Right renal cortex interstitium (tissue), 3 donors: ENCODE measurements at places on chromosomes 6 and 20. TPM values are rescaled to one million over a fixed set of nuclear protein-coding genes. Genes with fewer than 3 reads are reported as not detected.

- no peak for DNase-seq
Measured at GRCh38 chr6:80540700-80541099, 434.2 kb downstream of the BCKDHB start.

- no peak for DNase-seq
Measured at GRCh38 chr20:63822276-63822696, 8.8 kb downstream of the ZBTB46 start.

- no peak for DNase-seq
Measured at GRCh38 chr20:31945785-31946184, 6.1 kb downstream of the PDRG1 start.

GRCh38 chr6:146981981-146982380 lies 222.2 kb upstream of the STXBP5 start:
- no peak for DNase-seq

DNA sequence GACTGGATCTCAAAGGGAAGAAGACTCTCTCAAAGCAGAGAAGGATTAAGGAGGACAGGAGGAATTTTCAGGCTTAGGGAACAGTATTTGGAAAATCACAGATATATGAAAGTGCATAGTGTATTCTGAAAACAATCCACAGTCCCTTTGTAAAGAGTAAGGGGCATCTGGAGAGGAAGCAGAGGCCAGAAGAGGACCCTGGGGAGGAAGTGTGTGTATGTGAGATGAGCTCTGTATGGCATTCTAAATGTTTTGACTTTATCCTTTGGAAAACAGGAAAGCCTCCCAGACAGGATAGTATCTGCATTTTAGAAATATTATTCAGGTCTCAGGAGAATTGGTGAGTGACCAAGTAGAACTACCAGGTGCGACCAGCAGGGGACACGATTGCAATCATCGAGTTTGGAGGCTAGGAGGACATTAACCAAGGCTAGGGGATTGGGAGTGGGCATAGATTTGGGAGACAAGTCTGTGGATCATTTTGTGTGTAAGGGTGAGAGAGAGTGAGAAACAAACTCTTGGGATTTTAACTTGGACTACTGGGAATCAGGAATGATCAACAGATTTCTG lies 38.3 kb upstream of the FAM184A start:
- no peak for DNase-seq

DNA sequence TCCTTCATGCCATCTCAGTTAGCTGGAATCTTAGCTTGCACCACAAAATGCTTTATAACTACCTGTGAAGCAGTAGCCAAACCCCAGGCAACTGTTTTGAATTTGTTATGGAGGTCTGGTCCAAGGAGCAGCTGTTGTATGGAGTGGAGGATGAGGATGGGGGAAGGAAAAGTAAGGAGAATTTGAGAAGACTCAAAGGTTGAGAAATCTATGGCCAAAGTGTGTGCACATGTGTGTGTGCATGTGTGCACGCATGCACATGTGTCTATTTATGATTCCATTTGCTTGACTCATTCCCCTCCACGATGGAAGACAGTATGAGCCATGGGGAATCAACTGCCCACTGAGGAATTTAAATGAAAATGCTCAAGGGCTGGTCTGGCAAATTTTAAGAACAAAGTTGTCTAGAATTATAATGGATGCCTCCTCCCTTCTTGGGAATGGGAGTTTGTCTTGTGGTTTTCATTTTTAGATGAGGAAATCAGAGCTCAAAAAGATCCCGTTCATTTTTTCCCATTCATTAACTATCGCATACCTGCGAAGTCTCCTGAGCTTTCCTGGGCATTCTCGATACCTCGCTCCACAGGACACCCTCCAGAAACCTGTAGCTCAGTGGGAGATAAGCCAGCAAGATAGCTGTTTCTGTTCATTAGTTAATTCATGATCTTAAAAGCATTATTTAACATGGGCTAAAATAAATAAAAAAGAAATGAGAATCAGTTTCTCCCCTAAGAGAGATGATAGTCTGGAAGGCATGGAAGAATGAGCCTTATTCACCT lies 152.3 kb upstream of the NEDD9 start:
- DNase-seq = no peak

DNA sequence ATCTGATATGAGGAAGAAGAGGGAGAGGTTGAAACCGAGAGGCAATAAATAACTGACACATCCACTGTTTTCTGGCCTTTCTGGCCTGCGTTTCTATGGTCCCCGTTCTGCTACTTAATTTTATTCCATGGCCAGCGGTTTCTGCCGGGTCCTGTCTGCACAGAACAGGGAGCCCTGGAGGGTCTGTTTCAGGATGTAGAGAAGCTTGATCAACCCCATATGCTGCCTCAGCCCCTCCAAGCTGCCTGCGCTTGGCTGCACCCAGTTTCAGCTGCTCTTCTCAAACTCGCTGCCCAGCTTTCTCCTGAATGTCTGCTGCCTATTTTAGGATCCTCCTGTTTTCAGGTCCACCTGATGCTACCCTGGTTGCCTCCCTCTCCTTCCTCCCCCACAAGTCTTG lies 18.5 kb upstream of the PACSIN1 start:
- DNase-seq = no peak

DNA sequence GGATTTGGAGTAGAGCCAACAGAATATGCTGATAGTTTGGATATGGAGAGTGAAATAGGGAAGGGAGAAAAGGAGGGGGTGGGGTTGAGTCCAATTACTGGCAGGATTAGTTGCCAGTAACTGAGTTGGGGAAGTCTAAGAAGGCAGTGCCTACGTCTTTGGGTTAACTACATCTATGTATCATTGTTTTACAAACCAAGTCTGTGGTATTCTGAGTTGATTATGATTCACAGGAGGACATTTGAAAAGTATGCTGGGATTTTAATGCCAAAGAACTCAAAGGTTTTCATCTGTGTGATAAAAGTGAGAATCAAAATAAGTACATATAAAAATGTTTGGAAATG lies 14.7 kb downstream of the DSE start:
- DNase-seq = no peak

GRCh38 chr6:162722633-162723032 lies 4.9 kb downstream of the PRKN start:
- no peak for DNase-seq

- DNase-seq = peak; percentile 29
Measured at GRCh38 chr20:1437235-1437904, 29.3 kb downstream of the NSFL1C start.

DNA sequence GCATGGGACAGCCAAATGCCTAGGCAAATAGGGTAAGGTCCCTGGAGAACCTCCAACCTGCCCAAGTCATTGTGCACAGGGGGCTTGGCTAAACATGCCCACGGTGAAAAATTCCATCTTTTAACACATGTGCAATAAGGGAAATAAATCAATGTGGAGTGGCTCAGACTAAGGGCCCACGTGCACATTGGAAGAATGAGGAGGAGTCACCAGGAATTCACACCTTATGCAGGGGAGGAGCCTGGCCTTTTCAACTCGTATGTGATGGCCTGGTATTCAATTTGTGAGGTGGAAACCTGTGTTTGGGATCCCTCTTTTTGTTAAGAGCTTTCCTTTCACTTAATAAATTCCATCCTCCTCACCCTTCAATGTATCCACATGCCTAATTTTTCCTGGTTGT lies 12.6 kb downstream of the C6orf52 start:
- no peak for DNase-seq

GRCh38 chr6:157123234-157123633 lies 200.1 kb downstream of the TMEM242 start:
- no peak for DNase-seq

DNA sequence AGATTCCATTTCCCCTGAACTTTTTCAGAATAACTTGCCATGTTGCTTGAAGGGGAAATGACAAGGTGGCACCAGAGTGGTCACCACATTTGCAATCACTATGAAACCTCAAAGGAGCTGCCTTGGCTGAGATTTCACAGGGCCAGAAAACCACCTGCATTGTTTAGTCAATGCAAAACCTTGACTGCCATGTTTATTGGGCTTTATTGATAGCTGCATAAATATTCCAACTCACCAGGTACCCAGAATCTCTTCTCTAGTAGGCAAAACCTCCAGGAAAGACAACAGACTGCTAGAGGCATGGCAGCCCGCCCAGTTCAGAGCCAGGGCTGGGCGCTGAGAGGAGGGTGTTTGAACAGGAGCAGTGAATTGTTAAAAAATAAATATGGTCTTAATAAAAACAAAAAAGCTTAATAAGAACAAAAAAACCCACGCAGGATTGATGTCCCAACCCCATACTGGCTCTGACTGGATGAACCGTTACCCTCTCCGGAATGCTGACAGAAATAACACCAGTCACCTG lies 375.6 kb downstream of the ZFAND3 start:
- no peak for DNase-seq

DNA sequence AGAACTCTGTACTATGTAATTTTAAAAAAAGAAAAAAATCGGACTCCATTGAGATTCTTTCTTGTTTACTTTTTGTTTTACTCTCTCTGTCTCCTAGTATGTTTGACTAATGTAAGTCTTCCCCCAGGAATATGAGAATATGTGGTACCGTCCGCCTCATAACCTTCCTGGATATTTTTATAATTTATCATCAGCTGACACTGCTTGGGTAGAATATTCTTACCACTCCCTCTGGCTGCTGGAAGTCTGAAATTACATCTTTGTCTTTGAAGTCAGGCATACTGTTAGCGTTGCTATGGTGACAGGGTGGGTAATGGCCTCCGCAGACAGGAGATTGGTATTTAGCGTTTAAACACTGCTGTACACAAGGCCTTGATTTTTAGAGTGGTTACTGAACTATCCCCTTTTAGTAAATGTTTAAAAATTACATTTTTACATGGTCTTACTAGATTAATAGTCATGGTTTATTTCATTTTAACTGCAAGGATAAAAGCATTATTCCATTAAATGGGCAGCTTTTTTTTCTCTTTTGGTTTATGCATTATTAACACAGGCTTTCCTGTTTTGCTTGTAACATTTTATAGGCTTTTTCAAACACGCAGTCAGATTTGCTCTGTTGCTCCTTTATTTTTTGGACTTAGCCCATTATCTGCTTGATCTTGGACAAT lies 176.4 kb downstream of the ARID1B start:
- DNase-seq = peak; percentile 86

- DNase-seq = no peak
Measured at GRCh38 chr20:25408890-25409289, 1.4 kb downstream of the GINS1 start.

DNA sequence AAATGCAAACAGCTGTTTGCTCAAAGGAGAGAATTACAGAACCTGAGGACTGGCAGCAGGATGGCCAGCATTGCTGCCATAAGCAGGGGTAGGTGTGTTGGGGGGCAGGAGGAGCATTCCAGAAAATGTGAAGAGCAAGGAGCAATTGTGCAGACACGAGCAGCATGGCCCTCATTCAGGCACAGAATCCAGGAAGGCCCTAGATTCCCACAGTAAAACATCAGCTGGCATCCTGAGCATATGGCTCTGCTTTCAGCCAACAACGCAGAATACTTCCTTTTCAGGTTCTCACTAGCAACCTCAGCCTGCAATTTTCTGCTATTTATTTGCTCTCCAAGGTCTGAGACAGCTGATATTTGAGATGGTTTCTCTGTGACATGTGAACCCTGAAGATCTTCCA lies 243.4 kb upstream of the POU3F2 start:
- DNase-seq = no peak

GRCh38 chr6:156902782-156903181 lies 125.6 kb downstream of the ARID1B start:
- DNase-seq = no peak

- peak; percentile 67 for DNase-seq
Measured at GRCh38 chr20:35663516-35664465, 909 bp downstream of the CPNE1 start.

DNA sequence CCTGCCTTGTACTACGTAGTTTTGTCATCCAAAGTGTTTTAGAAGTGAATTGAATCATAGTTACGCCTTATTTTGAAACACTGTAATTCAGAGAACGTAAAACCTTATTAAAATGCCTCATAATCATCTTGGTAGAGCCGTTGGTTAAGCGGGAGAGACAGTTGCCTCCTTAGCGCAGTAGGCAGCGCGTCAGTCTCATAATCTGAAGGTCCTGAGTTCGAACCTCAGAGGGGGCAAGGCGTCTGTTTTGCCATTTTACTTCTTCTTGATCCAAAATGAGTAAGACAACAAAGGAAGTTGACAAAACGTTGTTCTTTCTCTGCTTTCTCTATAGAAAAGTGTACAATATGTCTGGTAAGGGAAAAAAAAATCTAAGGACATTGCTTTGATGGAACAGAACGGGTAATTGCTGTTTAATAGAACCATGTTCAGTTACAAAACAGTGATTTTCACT lies 20.7 kb upstream of the TRIM27 start:
- DNase-seq = peak; percentile 72

DNA sequence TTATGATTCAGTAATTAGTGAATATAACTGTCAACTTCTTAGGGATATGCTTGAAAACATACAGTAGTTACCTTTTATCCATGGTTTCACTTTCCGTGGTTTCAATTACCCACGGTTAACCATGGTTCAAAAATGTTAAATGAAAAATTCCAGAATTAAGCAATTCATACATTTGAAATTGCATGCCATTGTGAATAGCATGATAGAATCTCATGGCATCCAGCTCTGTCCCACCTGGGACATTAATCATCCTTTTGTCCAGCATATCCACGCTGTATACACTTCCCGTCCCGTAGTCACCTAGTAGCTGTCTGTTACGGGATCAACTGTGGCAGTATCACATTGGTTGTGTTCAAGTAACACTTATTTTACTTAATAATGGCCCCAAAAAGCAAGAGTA lies 781.7 kb upstream of the CITED2 start:
- DNase-seq = no peak

DNA sequence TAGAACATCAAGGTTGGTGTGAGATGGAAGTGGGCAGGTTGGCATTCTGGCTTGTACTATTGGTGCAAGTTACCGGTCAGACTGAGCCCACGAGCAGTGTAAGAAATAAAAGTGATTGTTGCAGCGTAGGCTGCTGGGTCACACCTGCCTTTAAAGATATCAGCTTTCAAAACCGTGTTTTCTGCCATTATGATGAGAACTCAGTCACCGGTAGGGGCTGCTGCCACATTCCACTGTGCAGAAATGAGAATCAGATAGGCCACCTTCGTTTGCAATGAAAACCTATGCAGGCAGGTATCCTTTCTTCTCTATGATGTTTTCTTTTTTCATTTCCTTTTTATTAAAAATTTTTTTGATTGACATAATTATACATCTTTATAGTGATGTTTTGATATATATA lies 168.5 kb downstream of the MYLK4 start:
- no peak for DNase-seq

GRCh38 chr6:82954356-82954755 lies 111.3 kb downstream of the UBE3D start:
- no peak for DNase-seq

- DNase-seq = no peak
Measured at GRCh38 chr20:10509376-10509775, 74.3 kb downstream of the SLX4IP start.

GRCh38 chr6:4322846-4323309 lies 187.5 kb upstream of the ECI2 start:
- DNase-seq = no peak

OPRL1 gene
- polyA plus RNA-seq = 0.69 TPM

BPIFB2 gene
- polyA plus RNA-seq = not detected

BTN1A1 gene
- 0.16 TPM for polyA plus RNA-seq

MKKS gene
- polyA plus RNA-seq = 37.3 TPM

GSTA2 gene
- 0.22 TPM for polyA plus RNA-seq

TFAP2D gene
- not detected for polyA plus RNA-seq

NFKBIL1 gene
- polyA plus RNA-seq = 17.6 TPM

NRN1 gene
- polyA plus RNA-seq = 10.4 TPM

SLC44A4 gene
- polyA plus RNA-seq = 43.8 TPM

COL19A1 gene
- 3.3 TPM for polyA plus RNA-seq

ZNF391 gene
- polyA plus RNA-seq = 12.6 TPM

TFEB gene
- polyA plus RNA-seq = 8.6 TPM

ZC2HC1B gene
- not detected for polyA plus RNA-seq

THBD gene
- 4.3 TPM for polyA plus RNA-seq

PRR18 gene
- 0.21 TPM for polyA plus RNA-seq

TSBP1 gene
- polyA plus RNA-seq = not detected

WFDC12 gene
- polyA plus RNA-seq = not detected

OTOR gene
- not detected for polyA plus RNA-seq
